Thoracic aorta (tissue), 2 donors: ENCODE measurements at places on chromosomes 5 and 9.

GRCh38 chr5:65623482-65623881 is 651 bp downstream of the TRIM23 start:
- DNase-seq = no peak

DNA sequence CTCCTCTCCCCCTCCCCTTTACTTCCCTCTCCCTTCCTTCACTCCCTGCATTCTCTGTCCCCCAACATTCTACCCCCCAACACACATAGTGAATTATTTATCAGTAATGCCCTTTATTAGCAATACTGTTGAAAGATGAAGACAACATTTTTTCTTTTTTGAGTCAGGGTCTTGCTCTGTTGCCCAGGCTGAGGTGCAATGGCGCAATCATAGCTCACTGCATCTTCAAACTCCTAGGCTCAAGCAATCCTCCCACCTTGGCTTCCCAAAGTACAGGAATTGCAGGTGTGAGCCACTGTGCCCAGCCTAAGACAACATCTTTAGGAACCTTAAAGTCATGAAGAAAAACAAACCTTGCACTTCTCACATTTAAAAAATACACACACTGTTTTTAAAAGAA is 130.6 kb downstream of the ZNF462 start:
- no peak for DNase-seq

GRCh38 chr9:16682273-16682672 is 188.2 kb downstream of the BNC2 start:
- no peak for DNase-seq

GRCh38 chr9:89023740-89024139 is 32.5 kb downstream of the S1PR3 start:
- no peak for DNase-seq

- DNase-seq = no peak
Measured at GRCh38 chr5:135887881-135888614, 7.6 kb downstream of the IL9 start.

- no peak for DNase-seq
Measured at GRCh38 chr5:157997991-157998504, 139.1 kb upstream of the CLINT1 start.

- DNase-seq = peak; percentile 71
Measured at GRCh38 chr9:87725900-87726709, at the start of gene CTSL. CTSL (plus strand) TSS chr9:87726119; CDS start chr9:87727604, 1,485 bp downstream.

DNA sequence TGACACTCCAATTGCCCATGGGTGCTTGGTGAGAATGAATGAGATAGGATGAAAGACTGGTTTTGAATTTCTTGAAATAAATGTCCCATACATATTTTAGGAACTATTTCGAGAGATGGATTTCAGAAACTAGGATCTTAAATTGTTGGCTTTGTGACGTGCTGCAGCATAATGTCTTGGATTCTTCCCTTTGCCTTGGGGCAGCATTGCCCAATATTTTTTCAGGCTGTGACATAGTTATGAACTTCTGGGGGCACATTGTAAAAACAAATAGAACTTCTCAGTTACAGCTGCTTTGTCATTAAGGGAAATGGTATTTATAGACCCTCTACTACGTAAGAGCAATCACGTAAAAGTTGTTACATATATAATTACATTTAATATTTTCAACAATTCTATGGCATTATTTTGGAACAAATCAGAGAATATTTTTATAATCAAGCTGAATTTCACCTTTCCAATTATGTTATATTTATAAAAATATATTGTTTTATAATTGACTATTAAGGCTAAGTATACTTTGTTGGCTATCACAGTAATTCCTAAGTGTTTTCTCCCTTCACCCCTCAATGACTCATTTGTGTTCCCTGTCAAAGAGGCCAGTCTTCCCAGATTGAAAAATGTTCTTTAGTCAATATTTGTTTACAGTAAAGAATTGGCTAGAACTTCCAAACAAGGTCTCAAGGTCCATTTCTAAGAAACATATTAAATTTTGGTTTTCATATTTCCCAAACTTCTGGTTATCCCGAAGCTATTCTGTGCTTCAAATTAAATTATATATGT is 1388.3 kb upstream of the ACO1 start:
- DNase-seq = no peak

GRCh38 chr5:123033157-123033671 is 3.3 kb downstream of the PPIC start:
- DNase-seq = no peak

DNA sequence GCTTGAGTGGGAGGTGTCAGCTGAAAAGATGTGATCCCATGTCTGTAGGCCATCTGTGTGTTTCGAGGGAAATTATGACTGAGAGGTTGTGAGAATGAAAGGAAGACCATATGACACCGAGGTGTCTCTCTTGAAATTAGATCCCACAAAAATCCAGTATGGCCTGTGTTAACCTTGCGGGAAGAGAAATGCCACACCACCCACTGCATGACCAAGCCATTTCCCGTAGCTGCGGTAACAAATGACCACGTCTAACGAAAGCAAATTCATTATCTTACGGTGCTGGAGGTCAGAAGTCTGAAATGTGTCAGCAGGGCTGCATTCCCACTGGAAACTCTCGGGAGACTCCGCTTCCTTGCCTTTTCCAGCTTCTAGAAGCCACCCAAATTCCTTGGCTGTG is 11.6 kb downstream of the C9orf57 start:
- no peak for DNase-seq

DNA sequence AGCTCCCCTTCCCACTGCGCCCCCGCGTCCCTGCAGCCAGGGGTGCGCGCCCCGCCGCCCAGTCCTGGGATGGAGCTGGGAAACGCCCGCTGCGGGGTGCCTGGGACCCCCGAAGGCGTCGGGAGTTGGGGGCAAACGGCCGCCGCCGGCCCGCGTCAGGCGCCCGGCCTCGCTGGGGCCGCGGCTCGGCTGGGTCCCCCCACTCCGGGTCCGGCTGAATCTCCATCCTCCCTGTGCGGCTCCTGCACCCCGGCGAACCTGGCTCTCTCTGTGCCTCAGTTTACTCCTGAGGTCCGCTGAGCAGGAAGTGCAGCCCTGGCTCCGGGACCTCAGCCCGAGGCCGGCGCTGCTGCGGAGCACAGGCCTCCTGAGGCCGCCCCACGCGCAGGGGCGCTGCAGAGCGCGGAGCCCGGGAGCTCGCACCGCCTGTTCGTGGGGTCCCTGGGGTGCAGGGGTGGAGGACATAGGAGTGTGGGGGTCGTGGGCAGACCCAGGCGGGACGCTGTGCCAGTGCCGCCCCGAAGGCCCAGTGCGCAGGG is 13.9 kb upstream of the TMEM250 start:
- no peak for DNase-seq

DNA sequence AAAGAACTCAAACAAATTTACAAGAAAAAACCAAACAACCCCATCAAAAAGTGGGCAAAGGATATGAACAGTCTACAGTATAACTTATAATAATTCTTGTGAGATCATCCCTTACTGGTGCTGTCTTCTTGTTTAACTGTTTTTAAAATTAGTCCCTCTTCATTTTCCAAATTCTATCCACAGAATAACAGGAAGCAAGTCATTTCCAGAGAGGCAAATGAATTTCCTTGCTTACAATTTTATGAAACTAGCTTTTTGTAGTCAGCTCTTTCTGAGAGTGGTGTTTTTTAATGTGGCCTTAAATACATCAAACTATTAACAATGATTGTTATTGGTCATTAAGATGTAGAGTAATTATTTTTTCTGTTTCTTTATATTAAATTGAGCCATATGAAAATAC is 40.6 kb downstream of the FAM174A start:
- DNase-seq = no peak

DNA sequence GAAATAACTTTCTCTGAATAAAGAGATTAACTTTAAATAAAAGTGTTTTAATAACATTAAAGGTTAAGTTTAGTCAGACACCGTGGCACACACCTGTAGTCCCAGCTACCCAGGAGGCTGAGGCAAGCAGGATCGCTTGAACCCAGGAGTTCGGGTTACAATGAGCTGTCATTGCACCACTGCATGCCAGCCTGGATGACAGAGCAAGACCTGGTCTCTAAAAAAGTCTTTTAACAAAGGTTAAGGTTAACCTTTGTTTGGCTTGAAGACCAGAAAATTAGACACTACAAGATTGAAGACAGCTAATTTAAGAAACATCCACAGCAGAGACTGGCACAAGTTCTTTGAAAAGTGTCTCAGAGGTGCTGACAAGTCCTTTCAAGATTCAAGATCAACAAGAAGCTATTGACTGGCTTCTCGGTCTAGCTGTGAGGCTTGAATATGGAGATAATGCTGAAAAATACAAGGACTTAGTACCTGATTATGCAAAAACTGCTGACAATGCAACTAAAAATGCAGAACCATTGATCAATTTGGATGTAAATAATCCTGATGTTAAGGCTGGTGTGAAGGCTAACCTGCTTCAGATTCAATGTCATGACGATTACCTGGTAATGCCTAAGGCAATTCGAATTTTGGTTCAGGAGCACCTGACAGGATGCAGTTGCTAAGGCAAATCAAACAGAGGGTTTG is 48.8 kb downstream of the FAM81B start:
- no peak for DNase-seq

DNA sequence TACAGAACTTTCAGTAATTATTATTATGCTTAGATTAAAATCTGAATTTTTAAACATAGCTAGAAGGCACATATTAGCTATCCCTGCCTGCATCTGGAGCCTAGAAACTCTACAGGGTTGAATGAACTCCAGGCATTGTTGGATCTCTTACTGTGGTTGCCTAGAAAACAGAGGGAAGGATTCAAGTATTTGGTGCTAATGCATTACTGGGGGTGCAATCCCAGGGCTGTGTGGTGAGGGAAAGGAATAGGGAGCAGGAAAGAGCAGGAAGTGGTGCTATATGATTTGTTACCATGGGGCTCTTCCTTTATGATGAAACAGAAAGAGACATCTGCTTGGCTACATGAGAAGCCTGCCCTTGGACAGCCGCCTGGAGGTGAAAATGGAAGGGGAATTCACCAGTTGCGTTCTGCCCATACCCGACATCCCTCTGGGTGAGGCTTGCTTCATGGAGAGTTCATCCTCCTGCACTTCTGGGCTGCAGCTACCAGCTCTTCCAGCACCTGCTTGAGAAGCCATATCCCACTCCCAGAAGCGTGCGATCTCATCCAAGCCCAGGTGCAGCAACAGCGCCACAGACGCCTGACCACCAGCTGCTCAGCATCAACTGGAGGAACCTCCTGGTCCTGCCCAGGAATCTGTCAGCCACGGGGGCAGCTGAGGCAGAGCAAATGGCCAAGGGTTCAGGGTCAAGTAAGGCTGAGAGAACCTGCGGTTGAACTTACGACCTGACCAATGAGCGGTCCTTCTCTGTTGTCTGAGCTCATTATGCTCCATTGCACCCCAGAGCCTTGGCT is 362.8 kb downstream of the SEMA5A start:
- no peak for DNase-seq

GRCh38 chr9:128231638-128232527 is 28.7 kb downstream of the DNM1 start:
- no peak for DNase-seq

DNA sequence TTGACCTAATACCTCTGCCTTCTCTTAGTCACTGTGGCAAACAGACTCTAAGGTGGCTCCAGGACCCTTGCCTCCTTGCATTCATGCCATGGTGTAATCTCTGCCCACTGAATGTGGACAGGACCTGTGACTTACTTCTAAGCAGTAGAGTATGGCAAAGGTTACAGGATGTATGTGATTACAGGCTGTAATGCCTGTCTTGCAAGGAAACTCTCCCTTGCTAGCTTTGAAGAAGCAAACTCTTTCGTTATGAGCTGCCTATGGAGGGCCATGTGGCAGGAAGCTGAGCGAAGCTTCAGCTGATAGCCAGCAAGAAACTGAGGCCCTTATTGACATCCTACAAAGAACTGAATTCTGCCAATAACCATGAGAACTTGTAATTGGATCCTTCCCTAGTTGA is 103.3 kb upstream of the HMHB1 start:
- no peak for DNase-seq

GRCh38 chr5:23506329-23507236 is 826 bp upstream of the PRDM9 start:
- DNase-seq = no peak

DNA sequence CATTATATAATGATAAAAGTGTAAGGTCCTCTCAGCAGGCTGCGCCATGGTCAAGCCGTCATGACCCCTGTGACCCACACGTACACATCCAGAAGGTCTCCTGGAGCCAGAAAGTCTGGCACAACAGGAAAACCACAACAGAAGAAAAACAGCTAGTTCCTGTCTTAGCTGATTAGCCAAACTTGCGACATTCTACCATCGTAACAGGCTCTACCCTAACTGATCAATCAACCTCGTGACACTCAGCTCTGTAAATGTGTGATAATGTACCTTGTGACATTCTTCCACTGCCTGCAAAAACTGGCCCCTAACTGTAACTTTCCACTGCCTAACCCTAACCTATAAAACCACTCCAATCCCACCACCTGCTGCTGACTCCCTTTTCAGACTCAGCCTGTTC is 316.4 kb upstream of the TUSC1 start:
- DNase-seq = no peak

- no peak for DNase-seq
Measured at GRCh38 chr5:131321066-131321465, 57.2 kb downstream of the CDC42SE2 start.

GRCh38 chr5:145465474-145466263 is 369.5 kb downstream of the PRELID2 start:
- DNase-seq = no peak

DNA sequence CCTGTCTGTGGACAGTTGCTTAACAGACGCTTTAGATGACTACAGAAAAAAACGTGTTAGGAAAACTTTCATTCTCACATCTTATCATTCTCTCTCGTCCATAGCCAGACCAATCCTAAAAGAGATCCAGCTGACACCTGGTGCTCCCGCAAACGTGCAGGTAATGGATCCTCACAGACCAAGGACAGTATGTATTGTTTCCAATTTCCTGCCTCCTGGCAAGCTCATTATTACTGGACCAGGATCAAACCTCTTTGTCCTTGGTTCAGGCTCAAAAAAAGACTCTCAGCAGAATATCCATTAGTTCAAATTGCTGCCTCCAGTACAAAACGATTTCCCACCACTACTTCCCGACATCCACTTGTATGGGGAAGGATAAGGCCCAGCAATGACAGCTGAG is 62.4 kb downstream of the SERINC5 start:
- DNase-seq = no peak

- DNase-seq = no peak
Measured at GRCh38 chr9:92517046-92517445, 18.7 kb downstream of the ECM2 start.

- no peak for DNase-seq
Measured at GRCh38 chr5:56106837-56107236, 112.1 kb upstream of the IL6ST start.

DNA sequence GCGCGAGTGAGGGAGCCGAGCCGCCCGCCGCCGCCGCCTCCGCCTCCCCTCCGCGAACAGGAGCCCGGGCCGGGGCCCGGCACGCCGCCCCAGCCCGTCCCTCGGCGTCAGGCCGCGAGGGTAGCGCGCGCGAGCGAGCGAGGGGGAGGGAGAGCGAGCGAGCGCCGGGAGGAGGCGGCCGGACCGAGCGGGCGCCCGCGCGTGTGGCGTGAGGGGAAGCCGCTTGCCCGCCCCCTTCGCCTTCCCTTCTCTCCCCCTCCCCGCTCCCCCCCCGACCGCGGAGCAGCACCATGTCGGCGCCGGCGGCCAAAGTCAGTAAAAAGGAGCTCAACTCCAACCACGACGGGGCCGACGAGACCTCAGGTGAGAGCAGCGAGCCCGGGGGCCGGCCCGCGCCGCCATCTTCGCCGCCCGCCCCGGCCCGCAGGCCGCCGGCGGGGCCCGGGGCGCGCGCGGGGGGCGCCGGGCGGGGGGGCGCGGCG is 312 bp downstream of the SET start:
- DNase-seq = no peak

- no peak for DNase-seq
Measured at GRCh38 chr5:168422431-168422830, 63.8 kb upstream of the RARS1 start.
